ENCODE measurements at places on chromosomes 11 and 22.

- no peak for DNase-seq
Observed at GRCh38 chr11:44770401-44770800, 43.6 kb downstream of the TSPAN18 start.

DNA sequence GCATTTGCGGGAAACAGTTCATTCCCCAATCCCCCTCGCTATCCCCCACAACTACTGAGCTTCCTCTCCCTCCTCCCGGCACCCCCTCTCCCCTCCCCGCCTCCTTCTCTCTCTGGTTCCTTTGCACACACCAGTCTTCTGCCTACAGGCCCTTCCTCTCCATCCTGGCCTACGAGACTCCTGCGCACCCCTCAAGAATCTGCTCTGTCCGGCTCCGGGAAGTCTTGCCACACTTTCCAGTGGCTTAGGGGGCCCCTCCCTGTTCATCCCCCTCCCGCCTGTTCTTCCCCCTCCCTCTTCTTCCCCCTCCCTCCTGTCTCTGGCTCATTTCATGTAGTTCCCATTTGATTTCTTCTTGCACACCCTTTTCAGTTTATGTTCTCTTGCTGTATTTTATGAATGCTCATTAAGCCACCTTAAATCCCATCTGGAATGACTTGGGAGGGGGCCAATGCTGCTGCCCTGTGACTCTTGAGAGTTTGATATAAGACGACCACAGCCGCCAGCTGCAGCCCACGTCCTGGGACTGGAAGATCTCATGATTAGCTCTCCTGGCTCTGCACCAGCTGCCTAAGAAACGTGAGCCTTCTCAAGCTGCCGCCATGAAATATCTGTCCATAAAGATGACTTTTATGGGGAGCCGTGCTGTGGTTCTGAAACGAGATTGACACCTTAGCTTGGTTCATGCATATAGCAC is 50.9 kb downstream of the RPS6KA4 start:
- DNase-seq: peak; percentile 67

DNA sequence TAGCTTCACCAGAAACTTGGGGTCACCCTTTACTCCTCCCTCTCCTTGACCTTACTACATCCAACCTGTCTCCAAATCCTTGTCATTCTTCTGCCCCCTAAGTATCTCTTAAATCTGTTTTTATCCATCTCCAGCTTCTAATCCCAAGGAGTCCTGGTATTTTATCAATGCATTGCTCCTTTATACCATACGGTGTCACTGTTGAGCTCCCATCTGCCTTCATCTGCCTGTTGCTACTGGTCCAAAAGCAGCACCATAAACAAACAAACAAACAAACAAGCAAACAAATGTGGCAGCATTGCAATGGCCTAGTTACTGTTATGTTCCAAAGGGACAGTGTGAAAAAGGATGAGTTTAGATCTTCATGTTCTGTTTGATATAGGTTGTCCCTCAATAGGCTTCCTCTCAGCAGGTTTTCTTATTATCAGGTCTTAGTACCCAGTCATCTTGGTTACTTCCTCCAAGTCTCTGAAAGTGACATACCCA is 34.2 kb downstream of the DNHD1 start:
- DNase-seq: peak; percentile 68

DNA sequence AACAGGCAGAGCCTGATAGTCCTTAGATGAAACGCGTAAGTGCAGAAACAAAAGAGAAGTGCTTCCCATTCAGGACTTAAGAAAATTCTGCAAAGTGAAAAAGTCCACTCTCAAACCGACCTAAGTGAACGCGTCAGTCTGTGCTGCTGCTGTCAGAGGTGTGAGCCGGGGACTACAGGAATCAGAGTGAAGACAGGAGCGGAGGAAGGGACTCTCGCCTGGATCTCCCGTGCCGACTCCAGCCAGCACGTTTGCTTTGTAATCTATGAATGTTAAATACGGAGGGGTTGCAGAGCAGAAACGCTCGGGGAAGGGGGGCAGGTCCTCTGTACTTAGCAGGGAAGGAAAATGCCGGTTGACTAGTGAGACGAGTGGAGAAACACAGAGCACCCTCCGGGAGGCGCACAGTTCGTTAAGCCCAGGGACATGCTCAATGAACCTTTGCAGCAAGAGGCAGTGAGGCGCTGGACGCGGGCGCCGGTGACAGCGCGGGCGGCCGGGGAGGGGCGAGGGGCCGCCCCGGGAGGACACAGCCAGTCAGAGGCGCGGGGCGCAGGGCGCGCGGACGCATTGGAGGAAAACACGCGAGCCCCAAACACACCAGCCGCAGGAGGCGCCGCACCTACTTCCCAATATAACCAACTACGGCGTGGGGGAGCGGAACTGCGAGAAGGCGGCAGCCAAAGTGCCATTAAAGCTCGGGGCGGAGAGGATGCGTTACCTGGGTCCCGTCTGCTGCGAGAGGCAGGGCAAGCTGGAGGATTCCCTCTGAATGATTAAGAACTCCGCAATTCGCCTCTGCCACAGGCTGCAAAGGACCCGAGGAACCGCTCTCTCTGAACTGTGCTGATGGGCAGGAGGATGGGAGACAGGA is at the start of gene CNTN5:
TSS of gene CNTN5 (plus strand) at position 598 of the 874 bp plus-strand sequence.
- peak; percentile 76 for DNase-seq

GRCh38 chr11:24842308-24842707 is 345.5 kb downstream of the LUZP2 start:
- no peak for DNase-seq

GRCh38 chr11:933142-933851 is 7.6 kb downstream of the AP2A2 start:
- no peak for DNase-seq

DNA sequence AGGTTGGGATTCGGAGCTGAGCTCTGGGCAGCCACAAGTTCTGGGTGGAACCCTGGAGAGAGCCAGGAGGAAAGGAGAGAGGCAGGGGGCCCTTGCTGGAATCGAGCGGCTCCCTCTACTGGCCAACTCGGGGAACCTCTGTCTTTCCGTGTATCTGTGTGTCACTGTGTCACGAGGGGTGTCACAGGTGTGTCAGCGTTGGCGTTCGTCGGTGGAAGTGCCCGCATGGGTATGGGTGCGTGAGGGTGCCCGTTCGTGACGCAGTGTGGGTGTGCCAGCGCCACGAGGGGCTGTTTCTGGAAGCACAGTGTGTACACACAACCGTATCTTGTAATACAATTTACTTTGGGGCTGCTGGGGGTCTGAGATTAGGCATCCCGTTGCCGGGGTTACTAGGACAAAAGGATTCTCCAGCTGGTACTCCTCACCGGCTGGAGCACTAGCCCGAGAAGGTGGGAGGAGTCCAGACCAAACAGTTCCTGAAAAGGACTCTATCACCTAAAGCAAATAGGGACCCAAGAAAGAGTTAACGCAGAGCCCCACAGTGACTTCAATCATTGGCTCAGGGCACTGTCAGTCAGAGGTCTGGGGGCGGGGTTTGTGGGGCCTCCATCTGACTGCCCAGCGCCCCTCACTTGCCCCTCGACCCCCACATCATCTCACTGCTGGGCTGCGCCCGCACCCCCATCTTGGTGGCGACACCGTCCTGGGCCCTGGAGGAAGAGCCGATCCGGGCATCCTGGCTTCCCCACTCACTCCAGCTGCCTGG is 2.6 kb upstream of the BCL9L start:
- DNase-seq: peak; percentile 91
